ENCODE measurements at places on chromosomes 5 and 9. TPM values are rescaled to one million over a fixed set of nuclear protein-coding genes. Genes with fewer than 3 reads are reported as not detected.

The BSPRY gene
- total RNA-seq, result not detected

The LMX1B gene
- total RNA-seq, result under 0.01 TPM

The NR2F1-AS1 gene
- 26.2 TPM for total RNA-seq

The PCDHB1 gene
- not detected for total RNA-seq

The DAB2IP gene
- total RNA-seq, result 36.4 TPM

The RBM22 gene
- total RNA-seq, result 32.5 TPM

The FBXL7 gene
- total RNA-seq, result 29.2 TPM

The SPINK13 gene
- total RNA-seq, result not detected

All from hair follicle dermal papilla cell (primary cell).